HFFc6 (cell line): ENCODE measurements at places on chromosomes 2 and 18. TPM values are rescaled to one million over a fixed set of nuclear protein-coding genes. Genes with fewer than 3 reads are reported as not detected.

ESPNL gene
- total RNA-seq = 2.0 to 2.8 TPM (median 2.4 TPM) in 3 replicates

PDE1A gene
- total RNA-seq = 3.0 and 6.4 TPM in 2 replicates

TMEM198 gene
- 2.0 to 2.7 TPM (median 2.0 TPM) in 3 replicates for total RNA-seq

GRCh38 chr18:22311301-22311700 is 106.4 kb downstream of the CTAGE1 start:
- DNase-seq = peak; percentile 17
- H3K27me3 ChIP-seq = no peaks in the 10 kb centered on the region; the same call in 1 of the 2 replicates
- no peak overlapping the region for H3K4me3 ChIP-seq
- H3K36me3 ChIP-seq = no peaks in the 10 kb centered on the region
- H3K27ac ChIP-seq = no peak overlapping the region
- peaks cover 32% of the 10 kb centered on the region for H3K4me1 ChIP-seq

GRCh38 chr18:21686282-21687105 is 18.1 kb downstream of the ABHD3 start:
- DNase-seq = no peak
- H3K27me3 ChIP-seq = no peaks in the 10 kb centered on the region
- peaks cover 12% of the 10 kb centered on the region for H3K4me1 ChIP-seq
- peaks cover 28% of the 10 kb centered on the region for H3K36me3 ChIP-seq
- peak overlapping the region; percentile 50 for H3K27ac ChIP-seq

GRCh38 chr2:12675352-12675795 is 41.4 kb upstream of the TRIB2 start:
- H3K27ac ChIP-seq = no peak overlapping the region
- peaks cover 9% of the 10 kb centered on the region for H3K27me3 ChIP-seq
- no peak for DNase-seq

- peaks cover 7% of the 10 kb centered on the region for H3K36me3 ChIP-seq
- H3K27ac ChIP-seq = no peak overlapping the region
- H3K27me3 ChIP-seq = peaks cover 6% of the 10 kb centered on the region
- DNase-seq = no peak
- no peaks in the 10 kb centered on the region for H3K4me1 ChIP-seq
- H3K4me3 ChIP-seq = no peak overlapping the region
These were observed 120.4 kb upstream of the ACKR3 start for GRCh38 chr2:236449167-236449761.

DNA sequence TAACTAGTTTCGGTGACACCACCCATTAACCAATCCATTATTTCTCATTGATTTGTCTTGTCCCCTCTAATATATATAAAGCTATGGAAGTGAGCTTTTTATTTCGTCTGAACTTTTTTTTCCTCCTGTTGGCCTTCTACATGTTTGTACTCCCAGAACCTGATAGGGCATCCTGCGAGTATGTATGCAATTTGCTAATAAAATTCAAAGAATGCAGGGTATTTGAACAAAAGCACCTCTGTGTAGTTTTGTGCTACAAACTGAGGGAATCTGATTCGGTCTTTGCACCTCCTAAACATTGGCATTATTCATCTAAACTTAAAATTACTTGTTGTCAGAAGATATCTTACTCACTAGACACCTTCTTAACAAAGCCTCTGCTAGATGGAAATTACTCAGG is 242.9 kb upstream of the TMEFF2 start:
- H3K27ac ChIP-seq = no peak overlapping the region
- H3K27me3 ChIP-seq = peaks cover 2% of the 10 kb centered on the region; the same call in 1 of the 2 replicates
- no peaks in the 10 kb centered on the region for H3K36me3 ChIP-seq

GRCh38 chr2:106530866-106531265 is 43.7 kb downstream of the CD8B2 start:
- no peak for DNase-seq
- H3K27me3 ChIP-seq = peaks cover 21% of the 10 kb centered on the region
- H3K36me3 ChIP-seq = no peaks in the 10 kb centered on the region
- H3K4me3 ChIP-seq = no peak overlapping the region

DNA sequence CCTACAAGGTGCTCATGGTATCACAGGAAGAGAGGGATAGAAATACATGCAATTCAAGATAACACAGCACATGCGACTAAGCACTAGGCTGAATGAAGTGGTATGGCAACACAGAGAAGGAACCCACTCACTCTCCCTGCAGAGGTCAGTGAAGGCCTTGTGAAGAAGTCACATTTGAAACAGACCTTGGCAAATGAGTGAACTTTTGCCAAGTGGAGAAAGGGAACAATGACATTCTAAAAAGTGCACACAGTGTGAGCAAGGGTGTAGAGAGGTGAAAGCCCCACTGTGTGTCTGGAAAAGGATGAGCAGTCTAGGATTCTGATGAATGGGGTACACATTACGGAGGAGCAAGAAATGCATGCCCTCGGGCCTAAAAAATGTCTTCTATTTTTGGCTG is 23.3 kb downstream of the KLF7 start:
- H3K36me3 ChIP-seq = peaks cover 57% of the 10 kb centered on the region
- H3K4me3 ChIP-seq = peak overlapping the region; percentile 68
- no peak for DNase-seq
- peaks cover 4% of the 10 kb centered on the region for H3K27me3 ChIP-seq
- H3K4me1 ChIP-seq = peaks cover 73% of the 10 kb centered on the region
